ENCODE measurements at places on chromosomes 6 and 20.
A peak's percentile ranks its signal among the peaks of the same experiment; 100 is the strongest.

GRCh38 chr6:33632558-33633039, 11.5 kb downstream of the ITPR3 start:
- H3K36me3 ChIP-seq = no peaks in the 10 kb centered on the region
- H3K4me3 ChIP-seq = no peak overlapping the region
- H3K27ac ChIP-seq = peak overlapping the region; percentile 68
- DNase-seq = no peak

- no peaks in the 10 kb centered on the region for H3K27me3 ChIP-seq
- no peak for DNase-seq
- no peaks in the 10 kb centered on the region for H3K4me1 ChIP-seq
- peak overlapping the region; percentile 8 for H3K4me3 ChIP-seq
- no peak overlapping the region for H3K27ac ChIP-seq
These were observed 59.4 kb upstream of the BACH2 start for GRCh38 chr6:90356012-90356421.

DNA sequence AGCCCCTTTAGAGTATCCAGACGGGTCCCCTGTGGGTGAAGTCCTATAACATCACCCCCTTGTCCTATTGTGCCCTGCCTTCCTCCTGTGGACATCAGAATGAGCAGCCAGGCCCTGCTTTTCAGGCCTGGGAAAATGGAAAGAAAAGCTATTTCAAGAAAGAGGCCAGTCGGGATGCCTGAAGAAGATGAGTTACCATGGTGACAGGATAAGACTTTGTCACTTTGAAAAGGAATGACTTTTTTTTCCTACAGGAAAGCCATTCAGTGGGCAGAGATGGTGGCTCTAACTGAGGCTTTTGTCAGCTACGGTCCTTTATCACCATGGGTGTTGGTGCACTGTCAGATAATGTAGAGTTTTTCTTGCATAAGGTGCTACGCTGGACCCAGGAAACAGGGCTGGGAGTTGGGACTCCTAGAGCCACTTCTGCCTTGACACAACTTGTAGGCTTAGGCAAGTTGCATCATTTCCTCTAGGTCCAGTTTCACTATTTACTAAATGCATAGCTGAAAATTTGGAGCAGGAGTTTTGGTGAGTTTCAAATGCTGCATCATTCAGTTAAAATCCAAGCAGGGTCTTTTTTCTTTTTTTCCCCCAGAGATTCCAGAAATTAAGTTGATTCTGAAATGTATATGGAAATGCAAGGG, 293.6 kb upstream of the PRND start:
- no peak for DNase-seq
- no peaks in the 10 kb centered on the region for H3K4me1 ChIP-seq
- H3K4me3 ChIP-seq = no peak overlapping the region
- H3K27me3 ChIP-seq = peaks cover 8% of the 10 kb centered on the region

DNA sequence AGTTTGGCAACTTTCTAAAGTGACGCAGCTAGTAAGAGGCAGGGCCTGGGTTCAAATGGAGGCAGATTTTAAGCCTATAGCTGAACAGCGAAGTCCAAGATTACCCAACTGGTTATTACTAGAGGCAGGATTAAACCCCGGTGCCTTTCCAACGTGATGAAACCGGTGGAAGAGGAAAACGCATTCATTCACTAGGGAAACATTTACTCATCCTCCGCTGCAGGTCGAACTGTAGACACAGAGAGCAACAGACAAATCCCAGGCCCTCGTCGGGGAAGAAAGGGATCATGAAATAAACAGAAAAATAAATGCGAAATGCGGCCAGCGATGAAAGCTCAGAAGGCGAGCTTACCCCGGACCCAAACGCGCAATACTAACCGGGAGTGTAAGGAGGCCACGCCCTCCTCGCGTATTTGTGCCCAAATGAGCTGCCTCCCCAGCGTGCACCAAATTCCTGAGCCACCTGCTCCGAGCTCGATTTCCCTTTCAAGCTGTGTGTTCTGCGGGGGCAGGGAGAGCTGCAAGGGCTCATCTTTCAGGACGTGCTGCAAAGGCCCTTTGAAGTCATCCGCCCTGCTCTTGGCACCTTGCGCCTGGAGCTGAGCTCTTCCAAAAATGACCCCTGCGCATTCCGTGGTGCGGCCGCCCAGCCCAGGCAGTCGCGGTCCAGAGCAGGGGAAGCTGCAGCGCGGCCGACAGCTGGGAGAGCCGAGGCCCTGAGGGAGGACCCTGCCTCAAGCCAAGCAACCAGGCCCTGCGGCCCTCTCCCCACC, 46.9 kb downstream of the PDYN start:
- H3K27me3 ChIP-seq = peaks cover 12% of the 10 kb centered on the region
- H3K27ac ChIP-seq = peak overlapping the region; percentile 72
- H3K4me3 ChIP-seq = peak overlapping the region; percentile 16
- no peak for DNase-seq

DNA sequence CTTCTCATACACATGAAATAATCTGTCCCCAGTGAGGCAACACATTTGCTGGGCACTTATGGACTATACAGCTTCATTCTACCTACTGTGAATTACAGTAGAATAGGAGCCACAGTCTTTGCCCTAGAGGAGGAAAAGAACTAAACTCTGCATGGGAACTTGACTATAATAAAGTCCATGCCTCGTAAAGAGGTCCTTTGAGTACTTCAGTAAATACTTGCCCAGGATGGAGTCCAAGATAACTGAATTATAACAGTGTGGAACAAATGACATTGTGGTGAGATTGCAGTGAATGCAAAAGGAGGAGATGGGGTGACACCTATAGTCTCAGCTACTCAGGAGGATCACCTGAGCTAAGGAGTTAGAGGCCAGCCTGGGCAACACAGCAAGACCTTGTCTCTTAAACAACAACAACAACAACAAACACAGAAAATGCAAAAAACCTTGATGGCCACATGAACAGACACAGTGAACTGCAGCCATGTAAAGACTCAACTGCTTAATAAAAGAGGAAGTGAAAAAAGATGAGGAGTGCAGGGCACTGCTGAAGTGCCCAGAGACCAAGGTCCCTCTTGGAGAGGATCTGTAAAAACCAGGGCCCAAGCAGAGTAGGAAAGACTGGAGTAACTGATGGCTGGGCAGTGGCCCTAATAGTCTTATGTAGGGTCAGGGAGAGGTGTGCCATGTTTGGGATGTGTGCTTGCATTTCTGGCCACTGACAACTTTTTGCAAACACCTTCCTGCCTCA, 3.7 kb downstream of the MRPS18A start:
- H3K27me3 ChIP-seq = no peaks in the 10 kb centered on the region
- peaks cover 19% of the 10 kb centered on the region for H3K4me1 ChIP-seq
- no peak overlapping the region for H3K27ac ChIP-seq
- no peak for DNase-seq
- no peak overlapping the region for H3K4me3 ChIP-seq

DNA sequence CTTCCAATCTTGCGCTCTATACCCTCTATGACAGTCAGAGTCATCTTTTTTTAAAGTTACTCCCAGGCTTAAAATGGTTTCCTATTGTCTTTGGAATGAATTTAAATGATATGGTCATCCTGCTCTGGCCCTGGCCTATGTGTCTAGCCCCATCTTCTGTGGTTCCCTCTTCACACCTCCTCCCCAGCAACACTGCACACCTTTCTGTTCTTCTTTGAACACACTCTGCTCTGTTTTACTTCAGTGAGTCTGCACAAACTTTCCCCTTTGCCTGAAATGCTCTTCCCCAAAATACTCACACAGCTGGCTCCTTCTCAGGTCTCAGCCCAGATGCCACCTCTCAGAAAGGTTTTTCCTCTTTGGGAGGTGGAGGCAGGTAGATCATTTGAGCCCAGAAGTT, 132.7 kb downstream of the FYN start:
- H3K27ac ChIP-seq = no peak overlapping the region
- H3K4me3 ChIP-seq = no peak overlapping the region
- no peaks in the 10 kb centered on the region for H3K27me3 ChIP-seq
- H3K4me1 ChIP-seq = peaks cover 32% of the 10 kb centered on the region

- peaks cover 37% of the 10 kb centered on the region for H3K36me3 ChIP-seq
- H3K27me3 ChIP-seq = no peaks in the 10 kb centered on the region
- H3K4me1 ChIP-seq = no peaks in the 10 kb centered on the region
- H3K4me3 ChIP-seq = no peak overlapping the region
- DNase-seq = no peak
These were observed 52.9 kb downstream of the KAT14 start for GRCh38 chr20:18190338-18191233.

GRCh38 chr20:19661717-19662636, 96.1 kb upstream of the RIN2 start:
- no peak for DNase-seq
- no peaks in the 10 kb centered on the region for H3K27me3 ChIP-seq
- H3K4me3 ChIP-seq = no peak overlapping the region
- H3K27ac ChIP-seq = no peak overlapping the region
- no peaks in the 10 kb centered on the region for H3K4me1 ChIP-seq
- H3K36me3 ChIP-seq = no peaks in the 10 kb centered on the region

DNA sequence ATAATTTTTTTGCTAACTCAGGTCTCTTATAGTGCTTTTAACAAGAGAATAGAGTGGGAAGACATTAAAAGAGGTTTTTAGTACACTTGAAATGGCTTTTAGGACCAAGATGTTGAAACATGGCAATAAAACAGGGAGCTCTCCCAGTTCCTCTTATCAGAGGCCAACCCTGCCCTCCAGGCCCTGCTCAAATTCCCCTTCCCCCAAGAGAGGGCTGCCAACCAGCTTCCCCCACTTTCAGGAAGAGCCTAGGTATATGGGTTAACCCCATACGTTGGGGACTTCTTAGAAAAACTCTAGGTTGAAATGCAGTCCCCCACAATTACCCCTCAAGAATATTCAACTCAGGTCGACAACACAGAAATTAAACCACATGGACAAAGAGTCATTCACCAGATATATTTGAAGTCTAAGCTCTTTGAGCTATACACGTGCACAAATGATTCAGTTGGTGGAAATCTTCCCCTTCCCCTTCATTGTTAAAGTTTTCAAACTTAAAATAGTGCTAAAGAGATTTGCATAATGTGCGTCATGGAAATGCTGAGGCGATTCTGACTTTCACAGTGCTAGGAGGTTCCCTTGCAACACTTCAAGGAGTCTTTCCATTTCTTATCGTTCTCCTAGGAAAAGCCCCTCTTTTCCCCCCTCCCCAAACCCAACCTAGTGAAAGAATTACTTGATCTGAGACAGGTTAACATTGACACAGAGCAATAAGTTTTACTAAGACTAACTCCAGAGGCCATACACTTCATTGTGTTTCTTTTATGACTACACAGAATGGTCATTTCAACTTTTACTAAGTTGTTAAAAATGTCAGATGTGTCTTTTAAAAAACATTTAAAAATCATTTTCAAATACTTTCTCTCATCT, 49.8 kb upstream of the ENPP5 start:
- DNase-seq = no peak
- H3K4me1 ChIP-seq = no peaks in the 10 kb centered on the region
- H3K27ac ChIP-seq = no peak overlapping the region
- no peaks in the 10 kb centered on the region for H3K36me3 ChIP-seq
- no peak overlapping the region for H3K4me3 ChIP-seq

DNA sequence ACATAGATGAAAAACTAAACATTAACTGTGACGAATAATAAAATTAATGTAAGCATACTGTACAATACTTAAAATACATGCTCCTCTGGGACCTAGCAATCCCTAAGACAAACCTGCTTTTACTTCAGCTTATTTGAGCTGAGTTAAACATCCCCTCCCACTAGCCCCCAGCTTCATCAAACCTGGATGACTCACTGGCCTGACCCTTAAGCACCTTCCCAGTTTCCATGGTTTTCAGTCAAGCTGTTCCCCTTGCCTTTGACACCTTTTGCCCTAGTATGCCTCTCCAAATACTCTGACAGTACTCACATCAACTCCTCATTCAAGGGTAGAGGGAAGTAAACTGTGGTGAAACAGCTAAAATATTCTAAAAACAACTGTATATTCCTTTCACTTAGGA, 4.2 kb downstream of the ELOVL4 start:
- no peak for DNase-seq
- H3K4me1 ChIP-seq = peaks cover 8% of the 10 kb centered on the region

DNA sequence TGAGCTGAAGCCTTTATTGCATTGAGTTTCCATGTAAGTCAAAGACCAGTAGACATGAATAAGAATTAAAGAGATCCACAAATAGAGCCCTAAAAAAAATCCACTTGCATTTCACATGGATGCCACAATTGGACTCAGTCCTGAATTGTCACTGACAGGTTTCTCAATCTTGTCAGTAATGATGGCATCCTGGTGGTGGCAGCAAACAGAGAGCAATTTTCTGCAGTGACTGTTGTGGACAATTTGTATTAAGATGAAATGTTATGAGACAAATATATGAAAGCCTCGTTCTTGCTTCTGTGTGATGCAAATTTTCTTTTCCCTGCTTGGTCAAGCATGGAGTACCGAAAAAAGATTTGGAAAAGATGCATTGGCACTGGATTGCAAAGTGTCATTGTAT, 278.9 kb downstream of the SAMD5 start:
- no peaks in the 10 kb centered on the region for H3K4me1 ChIP-seq
- no peak overlapping the region for H3K27ac ChIP-seq
- no peaks in the 10 kb centered on the region for H3K36me3 ChIP-seq
- no peak for DNase-seq
- no peaks in the 10 kb centered on the region for H3K27me3 ChIP-seq

DNA sequence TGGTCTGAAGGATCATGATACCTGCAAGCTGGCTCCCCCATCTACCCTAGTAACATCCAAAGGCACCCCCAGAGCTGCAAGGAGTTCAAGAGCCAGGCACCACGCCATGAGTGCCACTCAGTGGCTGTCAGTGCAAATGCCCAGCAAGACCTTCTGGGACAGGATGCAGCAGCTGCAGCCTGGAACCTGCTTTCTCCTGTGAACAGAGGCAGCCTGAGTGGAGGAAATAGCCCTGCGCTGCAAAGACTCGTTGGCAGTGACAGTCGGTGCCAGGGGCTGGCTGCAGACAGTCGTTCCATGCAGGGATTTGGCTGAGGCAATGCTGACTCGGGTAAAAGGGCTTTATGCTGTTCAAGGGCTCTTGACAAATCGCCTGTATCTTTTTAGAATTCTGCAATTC, 15.7 kb upstream of the SSTR4 start:
- H3K4me3 ChIP-seq = no peak overlapping the region
- H3K27me3 ChIP-seq = no peaks in the 10 kb centered on the region
- no peaks in the 10 kb centered on the region for H3K36me3 ChIP-seq
- H3K4me1 ChIP-seq = no peaks in the 10 kb centered on the region
- H3K27ac ChIP-seq = no peak overlapping the region

- no peaks in the 10 kb centered on the region for H3K27me3 ChIP-seq
- no peak for DNase-seq
- no peak overlapping the region for H3K4me3 ChIP-seq
- no peaks in the 10 kb centered on the region for H3K4me1 ChIP-seq
These were observed 613.7 kb upstream of the FLRT3 start for GRCh38 chr20:14951105-14951504.

DNA sequence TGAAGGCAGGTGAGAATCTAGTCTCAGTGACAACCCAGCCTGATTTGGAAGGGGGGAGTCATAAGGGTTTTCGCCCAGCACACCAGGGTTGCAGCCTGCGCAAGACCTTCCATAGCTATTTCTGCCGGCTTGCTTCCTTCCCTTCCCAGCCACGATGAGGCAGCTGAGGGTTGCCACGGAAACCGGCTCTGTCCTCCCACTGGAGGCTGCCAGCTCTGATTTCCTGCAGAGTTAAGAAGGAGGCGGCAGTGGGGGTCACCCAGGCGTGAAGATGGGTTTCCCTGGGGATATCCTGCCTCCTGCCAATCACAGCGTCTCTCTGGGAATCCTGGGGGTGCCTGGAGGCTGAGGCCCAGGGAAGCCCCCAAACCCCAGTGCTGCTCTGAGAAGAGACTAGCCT, 23.1 kb upstream of the KCNB1 start:
- no peaks in the 10 kb centered on the region for H3K4me1 ChIP-seq
- H3K27ac ChIP-seq = no peak overlapping the region
- no peaks in the 10 kb centered on the region for H3K36me3 ChIP-seq
- no peak overlapping the region for H3K4me3 ChIP-seq

GRCh38 chr20:36599912-36600345, 5.7 kb upstream of the RAB5IF start:
- no peaks in the 10 kb centered on the region for H3K36me3 ChIP-seq
- no peak for DNase-seq
- H3K27ac ChIP-seq = no peak overlapping the region
- no peak overlapping the region for H3K4me3 ChIP-seq
- H3K4me1 ChIP-seq = peaks cover 2% of the 10 kb centered on the region
